ENCODE measurements at places on chromosomes 3 and 15. TPM values are rescaled to one million over a fixed set of nuclear protein-coding genes. Genes with fewer than 3 reads are reported as not detected.

GRCh38 chr3:152183473-152183872 is 85.3 kb upstream of the MBNL1 start:
- H3K4me3 ChIP-seq: no peak overlapping the region
- no peak for DNase-seq
- no peaks in the 10 kb centered on the region for H3K36me3 ChIP-seq
- H3K27ac ChIP-seq: no peak overlapping the region
- no peaks in the 10 kb centered on the region for H3K27me3 ChIP-seq
- no peaks in the 10 kb centered on the region for H3K4me1 ChIP-seq

- DNase-seq: no peak
- no peaks in the 10 kb centered on the region for H3K36me3 ChIP-seq
- H3K4me3 ChIP-seq: no peak overlapping the region
- H3K4me1 ChIP-seq: no peaks in the 10 kb centered on the region
- no peaks in the 10 kb centered on the region for H3K27me3 ChIP-seq
Measured at GRCh38 chr3:173275740-173276139, 121.8 kb upstream of the NLGN1 start.

- no peak overlapping the region for H3K4me3 ChIP-seq
- no peaks in the 10 kb centered on the region for H3K4me1 ChIP-seq
- DNase-seq: no peak
- H3K36me3 ChIP-seq: no peaks in the 10 kb centered on the region
Measured at GRCh38 chr15:87877114-87877810, 379.3 kb downstream of the NTRK3 start.

DNA sequence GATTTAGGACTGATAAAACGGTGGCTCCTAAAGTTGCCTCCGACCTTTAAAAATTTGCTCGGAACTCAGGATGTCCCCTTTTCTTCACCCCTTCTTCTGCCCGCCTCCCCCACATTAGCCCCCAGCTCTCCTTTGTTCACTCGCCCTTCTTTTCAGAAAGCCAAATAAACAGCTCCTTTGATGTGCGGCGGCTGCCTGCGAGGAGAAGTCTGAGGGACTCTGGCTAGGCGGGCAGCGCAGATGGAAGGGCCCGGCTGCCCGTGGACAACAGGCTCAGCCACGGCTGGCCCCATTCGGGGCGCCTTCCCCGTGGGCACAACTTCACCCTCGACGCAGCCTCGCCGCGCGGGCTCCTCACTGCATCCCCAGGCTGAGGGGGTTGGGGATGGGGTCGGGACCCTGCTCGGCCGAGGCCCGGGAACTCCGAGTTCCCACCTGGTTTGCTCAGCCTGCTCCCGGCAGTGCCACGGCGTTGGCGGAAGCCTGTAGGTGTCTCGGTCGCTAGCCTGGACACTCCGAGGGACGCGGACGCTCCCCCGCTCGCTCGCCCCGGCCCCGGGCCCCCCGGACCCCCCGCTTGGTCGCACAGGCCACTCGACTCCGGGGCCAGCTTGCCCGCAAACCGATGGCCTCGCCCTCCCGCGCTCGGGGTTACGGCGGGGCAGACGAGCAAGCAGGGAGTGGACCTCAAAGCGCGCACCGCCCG is 897 bp upstream of the TLE3 start:
- peak overlapping the region; percentile 92 for H3K27ac ChIP-seq
- H3K27me3 ChIP-seq: no peaks in the 10 kb centered on the region
- peaks cover 50% of the 10 kb centered on the region for H3K4me1 ChIP-seq
- no peaks in the 10 kb centered on the region for H3K36me3 ChIP-seq
- H3K4me3 ChIP-seq: peak overlapping the region; percentile 47
- DNase-seq: peak; percentile 58

GRCh38 chr3:171747223-171747920 is 62.9 kb downstream of the PLD1 start:
- H3K27ac ChIP-seq: no peak overlapping the region
- no peak overlapping the region for H3K4me3 ChIP-seq
- H3K27me3 ChIP-seq: no peaks in the 10 kb centered on the region
- no peak for DNase-seq

DNA sequence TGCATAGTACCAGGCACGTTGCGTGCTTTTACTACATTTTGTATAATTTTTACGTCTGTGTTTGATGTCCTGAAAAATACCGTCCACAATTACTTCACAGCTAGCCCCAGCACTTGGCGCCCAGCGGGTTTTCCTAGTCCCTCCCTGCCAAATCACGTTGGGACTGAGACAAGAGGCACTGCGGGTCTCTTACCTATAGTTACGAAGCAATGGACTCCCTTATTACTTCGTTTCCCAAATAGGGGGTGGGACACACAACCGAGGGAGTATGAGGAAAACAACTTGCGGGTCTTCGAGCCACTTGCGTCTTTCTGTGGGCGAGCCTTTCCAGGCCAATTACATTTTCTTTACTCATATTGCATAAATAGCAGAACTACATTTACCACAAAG is 620 bp upstream of the CMSS1 start:
- no peaks in the 10 kb centered on the region for H3K36me3 ChIP-seq
- DNase-seq: no peak

DNA sequence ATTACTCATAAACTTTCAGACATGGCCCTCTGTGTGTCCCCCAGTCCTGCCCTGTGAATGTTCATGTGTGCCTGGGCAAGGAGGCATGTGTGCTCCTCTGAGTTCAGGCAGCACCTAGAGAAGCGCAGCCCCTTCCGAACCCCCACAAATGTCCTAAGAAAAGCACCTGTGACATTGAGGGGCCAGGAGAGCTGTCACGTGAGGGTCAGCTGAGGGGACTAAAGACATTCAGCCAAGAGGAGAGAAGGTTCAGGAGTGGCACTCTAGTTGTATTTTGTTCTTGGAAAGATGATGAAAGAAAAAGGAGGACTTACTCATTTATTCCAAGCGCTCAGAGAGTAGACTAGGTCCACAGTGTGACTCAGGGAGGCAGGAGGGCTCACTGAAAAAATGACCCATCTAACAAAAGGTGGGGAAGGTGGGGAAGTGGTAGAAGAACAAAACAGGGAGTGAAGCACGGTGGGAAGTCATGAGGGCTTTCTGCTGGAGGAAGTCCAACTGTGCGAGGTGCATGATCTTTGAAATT is 28.1 kb upstream of the ELP6 start:
- no peak overlapping the region for H3K27ac ChIP-seq
- no peaks in the 10 kb centered on the region for H3K27me3 ChIP-seq
- H3K4me1 ChIP-seq: no peaks in the 10 kb centered on the region
- no peaks in the 10 kb centered on the region for H3K36me3 ChIP-seq

- no peaks in the 10 kb centered on the region for H3K27me3 ChIP-seq
- no peaks in the 10 kb centered on the region for H3K36me3 ChIP-seq
- no peak for DNase-seq
- no peak overlapping the region for H3K27ac ChIP-seq
- H3K4me3 ChIP-seq: no peak overlapping the region
- H3K4me1 ChIP-seq: no peaks in the 10 kb centered on the region
Measured at GRCh38 chr3:45275006-45275704, 49.1 kb upstream of the TMEM158 start.

The CHAC1 gene
- total RNA-seq: 2.6 TPM

The PLSCR2 gene
- not detected for total RNA-seq

The CHST13 gene
- 0.57 TPM for total RNA-seq

All from upper lobe of left lung (tissue), 6 donors.